ENCODE measurements at places on chromosomes 7 and 10.
A peak's percentile ranks its signal among the peaks of the same experiment; 100 is the strongest.

DNA sequence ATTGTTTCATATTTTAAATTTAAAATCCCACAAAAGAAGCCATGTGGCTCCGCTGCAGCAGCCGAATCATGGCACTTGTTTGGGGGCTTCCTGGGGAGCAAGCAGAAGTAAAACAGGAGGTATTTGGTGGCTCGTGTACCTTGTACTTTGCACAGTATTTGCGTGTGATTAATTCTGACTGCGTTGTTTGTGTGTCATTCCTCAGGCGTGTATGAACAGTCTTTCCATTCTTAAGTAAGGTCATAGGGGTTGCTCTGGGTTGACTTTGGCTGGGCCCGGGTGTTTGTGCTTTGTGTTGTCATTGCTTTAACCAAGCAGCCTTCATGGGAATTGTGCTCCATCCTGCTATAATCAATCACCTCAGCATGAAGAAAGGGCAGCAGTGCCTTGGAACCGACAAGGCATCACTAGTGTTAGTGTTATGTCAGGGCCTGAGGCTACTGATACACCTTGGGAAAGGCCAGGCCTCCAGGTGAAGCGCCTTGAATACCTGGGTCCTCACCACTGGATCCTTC, 182.4 kb downstream of the ARHGAP21 start:
- DNase-seq = no peak

- DNase-seq = no peak
Measured at GRCh38 chr10:108439397-108439796, 1274.9 kb upstream of the SORCS1 start.

DNA sequence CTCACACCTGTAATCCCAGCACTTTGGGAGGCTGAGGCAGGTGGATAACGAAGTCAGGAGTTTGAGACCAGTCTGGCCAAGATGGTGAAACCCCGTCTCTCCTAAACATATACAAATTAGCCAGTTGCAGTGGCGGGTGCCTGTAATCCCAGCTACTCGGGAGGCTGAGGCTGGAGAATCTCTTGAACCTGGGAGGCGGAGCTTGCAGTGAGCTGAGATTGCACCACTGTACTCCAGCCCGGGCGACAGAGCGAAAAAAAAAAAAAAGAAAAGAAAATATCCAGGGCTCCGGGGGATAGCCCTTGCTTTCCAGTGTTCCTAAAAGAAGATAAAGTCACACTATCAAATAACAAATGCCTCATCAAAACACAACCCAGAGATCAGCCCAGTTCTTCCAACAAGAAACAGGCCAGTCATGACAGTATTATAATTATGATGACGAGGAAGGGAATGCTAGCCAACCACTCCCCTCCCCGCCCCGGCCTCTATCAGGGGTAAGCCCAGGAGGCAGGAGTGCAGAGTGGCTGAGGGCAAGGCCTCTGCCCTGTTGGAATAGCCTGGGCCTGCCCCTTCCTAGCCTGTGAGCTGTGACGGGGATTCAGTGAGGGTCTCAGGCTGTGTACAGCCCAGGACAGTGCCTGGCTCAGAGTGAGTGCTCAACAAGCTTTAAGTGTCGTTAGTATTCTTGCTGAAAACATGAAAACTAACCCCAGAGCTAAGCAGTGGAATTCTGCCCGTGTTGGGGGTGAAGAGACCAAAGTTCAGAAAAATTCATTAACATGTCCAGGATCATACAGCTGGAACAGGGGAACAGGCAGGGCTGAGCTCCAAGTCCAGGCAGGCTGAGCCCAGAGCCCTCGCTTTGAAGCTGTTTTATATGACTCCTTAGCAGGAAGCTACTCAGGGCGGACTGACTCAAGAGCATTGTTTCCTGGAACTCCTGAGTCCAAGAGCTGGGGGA, 54.3 kb downstream of the FAM241B start:
- DNase-seq = no peak

GRCh38 chr7:121529003-121529402, 132.9 kb upstream of the FAM3C start:
- no peak for DNase-seq

DNA sequence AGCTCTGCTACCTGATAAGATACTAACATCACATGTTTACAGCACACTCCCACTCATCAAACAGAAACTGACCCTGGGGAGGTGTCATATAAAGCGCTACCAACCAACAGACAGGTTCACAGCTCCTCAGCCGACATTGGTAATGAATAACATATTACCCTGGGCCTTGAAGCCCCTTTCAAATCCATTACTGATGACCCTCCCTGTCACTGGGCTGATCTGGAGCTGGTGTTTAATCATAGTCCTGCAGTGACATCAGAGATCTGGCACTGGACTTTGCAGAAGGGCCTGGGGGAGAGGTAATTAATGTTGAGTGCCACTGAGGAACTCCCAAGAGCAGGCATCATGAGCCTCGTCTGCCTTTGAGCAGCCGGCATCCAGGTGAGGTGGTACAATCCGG, 306.5 kb upstream of the NFE2L3 start:
- no peak for DNase-seq

DNA sequence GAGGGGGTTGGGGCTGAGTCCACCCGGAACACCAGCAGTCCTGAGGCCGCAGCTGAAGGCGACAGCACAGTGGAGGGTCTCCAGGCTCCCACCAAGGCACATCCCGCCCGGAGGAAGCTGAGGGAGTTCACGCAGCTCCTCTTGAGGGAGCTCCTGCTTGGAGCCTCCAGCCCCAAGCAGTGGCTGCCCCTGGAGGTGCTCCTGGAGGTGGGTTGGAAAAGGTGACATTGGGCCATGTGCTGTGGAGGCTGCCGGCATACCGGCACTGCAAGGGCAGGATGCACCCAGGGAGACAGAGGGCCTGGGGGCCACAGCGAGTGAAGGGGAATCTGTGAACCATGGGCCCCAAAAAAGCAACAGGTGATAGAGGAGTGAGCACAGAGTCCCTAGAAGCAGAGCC, 119.4 kb downstream of the LRRC18 start:
- no peak for DNase-seq

DNA sequence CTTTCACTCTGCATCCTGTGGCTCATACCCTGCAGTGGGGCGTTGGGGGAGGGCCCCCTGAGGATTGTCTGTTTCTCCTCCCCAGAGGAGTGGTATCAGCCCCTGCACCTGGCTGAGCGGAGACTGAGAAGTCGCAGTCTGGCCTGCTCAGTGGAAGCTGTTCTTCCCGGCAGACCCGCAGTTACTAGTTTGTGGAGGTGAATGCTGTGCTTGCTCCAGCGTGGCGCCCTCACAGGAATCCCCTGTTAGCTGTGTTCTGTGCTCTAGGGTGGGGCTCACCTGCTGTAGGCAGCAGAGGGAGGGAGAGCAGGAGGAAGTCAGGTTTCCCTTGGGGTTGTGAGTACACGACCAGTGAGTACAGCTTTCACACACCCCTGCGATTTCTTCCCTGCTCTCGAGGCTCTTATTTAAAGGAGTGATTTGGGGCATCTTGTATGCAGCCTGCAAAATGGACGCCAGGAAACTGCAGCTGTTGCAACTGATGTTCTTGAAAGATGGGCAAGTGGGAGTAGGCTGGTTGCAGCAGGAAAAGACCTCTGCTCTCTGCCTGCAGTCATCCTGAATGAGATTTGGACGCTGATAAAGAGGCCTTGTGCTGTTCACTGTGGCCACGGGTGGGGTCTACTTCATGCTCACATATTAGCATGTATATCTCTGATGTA, 66.4 kb downstream of the HK1 start:
- DNase-seq = no peak

GRCh38 chr10:110851020-110851612, 20.6 kb upstream of the PDCD4 start:
- peak; percentile 67 for DNase-seq

GRCh38 chr10:17674566-17674965, 30.6 kb downstream of the STAM start:
- no peak for DNase-seq

- no peak for DNase-seq
Measured at GRCh38 chr10:22849077-22849805, 78.6 kb upstream of the ARMC3 start.

- DNase-seq = no peak
Measured at GRCh38 chr10:8998751-8999150, 944.3 kb downstream of the GATA3 start.

- DNase-seq = no peak
Measured at GRCh38 chr7:157560710-157561522, 224.1 kb downstream of the DNAJB6 start.

- DNase-seq = no peak
Measured at GRCh38 chr7:55127622-55128081, 108.8 kb downstream of the EGFR start.

GRCh38 chr7:149689291-149689721, 84.1 kb downstream of the ZNF467 start:
- no peak for DNase-seq

- DNase-seq = no peak
Measured at GRCh38 chr10:76874176-76874575, 763.4 kb downstream of the KCNMA1 start.

GRCh38 chr7:83142365-83142764, 20.3 kb downstream of the PCLO start:
- DNase-seq = no peak

DNA sequence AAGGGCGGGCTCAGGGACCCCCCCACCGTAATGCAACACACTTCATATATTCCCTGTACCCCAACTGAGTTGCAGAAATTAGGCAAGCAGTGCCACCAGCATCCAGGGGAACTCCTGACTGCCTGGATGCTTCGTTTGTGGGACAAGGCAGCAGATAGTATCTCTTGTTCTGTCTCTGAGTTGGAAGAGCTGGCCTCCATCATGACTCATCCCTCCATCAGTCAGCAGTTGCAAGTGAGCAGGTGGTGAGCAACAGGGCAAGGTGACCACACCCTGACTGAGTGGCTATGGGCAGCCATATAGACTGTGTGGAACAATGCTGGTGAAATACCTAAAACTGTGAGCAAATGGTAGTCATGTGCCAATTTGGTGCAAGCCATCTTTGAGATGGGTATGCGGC, 22.8 kb upstream of the ADAMTS14 start:
- no peak for DNase-seq

- DNase-seq = no peak
Measured at GRCh38 chr10:91779011-91779605, 19.1 kb upstream of the TNKS2 start.

DNA sequence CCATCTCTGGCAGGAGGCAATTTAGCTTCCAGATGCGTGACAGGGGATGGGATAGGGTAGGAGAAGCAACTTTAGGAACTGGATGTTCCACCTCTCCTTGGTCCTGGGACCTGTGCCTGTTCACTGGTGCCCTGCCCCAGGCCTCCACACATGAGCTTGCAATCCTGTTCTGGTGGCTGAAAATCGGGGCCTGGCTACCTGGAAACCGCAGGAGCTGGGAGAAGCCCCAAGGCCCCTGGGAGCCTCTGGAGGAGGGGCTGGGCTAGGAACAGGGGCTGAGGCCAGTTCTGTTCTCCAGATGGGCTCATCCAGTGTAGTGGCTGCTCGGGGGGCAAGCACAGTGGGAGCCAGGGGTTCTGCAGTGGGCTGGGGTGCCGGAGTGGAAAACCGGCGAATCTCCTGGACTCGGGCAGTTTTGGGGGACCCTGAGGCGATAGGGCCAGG, 5.3 kb upstream of the MYOZ1 start:
- no peak for DNase-seq

All from GF-D8 (cell line).